Stimulated activated CD8-positive, alpha-beta memory T cell treated with anti-CD3 and anti-CD28 coated beads, Interleukin-2, amount 100 ng/mL, for 1 hour (primary cell): ENCODE measurements at places on chromosomes 11 and 22.

GRCh38 chr22:28759861-28760560, 12.5 kb upstream of the CCDC117 start:
- DNase-seq = no peak

- no peak for DNase-seq
Observed at GRCh38 chr11:79227308-79227707, 213.5 kb downstream of the TENM4 start.

DNA sequence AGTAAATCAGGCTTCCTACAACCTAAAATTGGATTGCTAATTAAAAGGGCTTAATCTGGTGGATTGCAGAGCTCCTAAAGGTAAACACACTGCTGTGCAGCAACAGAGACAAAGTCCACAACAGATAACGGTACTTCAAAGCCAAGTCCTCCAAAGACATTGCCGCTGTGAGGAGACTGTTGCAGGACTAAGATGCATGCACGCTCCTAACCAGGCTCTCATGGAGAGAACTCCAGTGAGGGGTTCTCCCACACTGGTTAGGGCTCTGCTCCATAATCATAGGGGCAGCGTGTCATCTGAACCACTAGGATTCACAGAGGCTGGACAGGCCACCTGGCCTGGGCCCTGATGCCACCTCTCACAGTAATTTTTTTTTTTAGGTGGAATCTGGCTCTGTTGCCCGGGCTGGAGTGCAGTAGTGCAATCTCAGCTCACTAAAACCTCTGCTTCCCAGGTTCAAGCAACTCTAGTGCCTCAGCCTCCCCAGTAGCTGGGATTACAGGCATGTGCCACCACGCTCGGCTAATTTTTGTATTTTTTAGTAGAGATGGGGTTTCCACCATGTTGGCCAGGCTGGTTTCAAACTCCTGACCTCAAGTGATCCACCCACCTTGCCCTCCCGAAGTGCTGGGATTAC, 56.9 kb upstream of the ARFGAP3 start:
- no peak for DNase-seq

GRCh38 chr22:27239520-27239919, 562.0 kb downstream of the MN1 start:
- DNase-seq = no peak

GRCh38 chr11:96647621-96648020, 257.8 kb downstream of the JRKL start:
- no peak for DNase-seq

DNA sequence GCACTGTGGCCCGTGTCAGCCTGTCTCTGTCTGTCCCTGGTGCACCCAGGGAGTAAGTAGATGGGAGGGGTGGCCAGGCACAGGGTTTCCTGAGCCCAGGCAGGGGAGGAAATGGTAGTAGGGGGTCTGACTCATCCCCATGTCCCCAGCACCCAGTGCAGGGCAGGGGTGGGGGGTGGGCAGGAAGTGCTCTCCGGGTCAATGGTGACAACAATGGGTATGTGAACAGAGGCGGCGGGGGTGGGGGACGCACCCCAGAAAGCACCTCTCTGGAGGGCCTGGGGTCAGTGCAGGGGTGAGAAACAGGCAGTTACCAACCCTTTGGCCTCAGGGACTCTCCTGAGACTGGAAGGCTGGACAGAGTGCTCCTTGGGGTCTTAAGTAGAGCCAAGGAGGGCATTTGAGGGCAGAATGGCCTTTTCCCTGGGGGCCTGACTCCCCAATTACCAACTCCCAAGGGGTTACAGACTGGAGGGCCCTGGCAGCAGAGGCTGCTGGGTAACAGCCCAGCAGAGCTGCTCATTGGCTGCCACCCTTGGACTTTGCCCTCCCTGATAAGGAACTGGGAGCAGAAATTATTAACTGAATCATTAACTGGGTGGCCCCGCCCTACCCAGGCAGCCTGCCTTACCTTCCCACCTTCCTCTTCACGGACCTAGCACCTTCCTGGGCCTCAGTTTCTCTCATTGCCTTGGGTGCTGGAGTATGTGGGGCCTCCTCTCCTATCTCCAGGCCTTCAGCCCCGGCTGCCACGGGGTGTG, 4.2 kb downstream of the MYRF start:
- DNase-seq = no peak

- no peak for DNase-seq
Observed at GRCh38 chr22:46320166-46320710, 15.3 kb upstream of the TRMU start.

DNA sequence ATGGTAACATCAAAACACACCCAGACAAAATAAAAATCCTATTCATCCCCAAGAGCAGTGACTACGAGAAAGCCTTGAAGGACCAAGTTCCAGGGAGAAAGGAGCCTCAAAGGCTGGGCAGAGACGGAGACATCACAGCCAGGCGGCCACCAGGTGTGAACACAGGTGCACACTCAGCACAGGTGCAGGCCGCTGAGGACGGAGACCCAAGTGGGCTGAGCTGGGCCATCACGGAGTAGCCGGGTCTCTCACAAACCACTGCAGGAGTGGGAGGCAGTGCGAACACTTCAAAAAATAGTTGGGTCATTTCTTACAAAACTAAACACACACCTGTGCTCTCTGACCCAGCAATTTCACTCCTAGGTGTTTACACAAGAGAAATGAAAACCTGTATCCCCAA, 72.6 kb downstream of the PHF21B start:
- DNase-seq = no peak

DNA sequence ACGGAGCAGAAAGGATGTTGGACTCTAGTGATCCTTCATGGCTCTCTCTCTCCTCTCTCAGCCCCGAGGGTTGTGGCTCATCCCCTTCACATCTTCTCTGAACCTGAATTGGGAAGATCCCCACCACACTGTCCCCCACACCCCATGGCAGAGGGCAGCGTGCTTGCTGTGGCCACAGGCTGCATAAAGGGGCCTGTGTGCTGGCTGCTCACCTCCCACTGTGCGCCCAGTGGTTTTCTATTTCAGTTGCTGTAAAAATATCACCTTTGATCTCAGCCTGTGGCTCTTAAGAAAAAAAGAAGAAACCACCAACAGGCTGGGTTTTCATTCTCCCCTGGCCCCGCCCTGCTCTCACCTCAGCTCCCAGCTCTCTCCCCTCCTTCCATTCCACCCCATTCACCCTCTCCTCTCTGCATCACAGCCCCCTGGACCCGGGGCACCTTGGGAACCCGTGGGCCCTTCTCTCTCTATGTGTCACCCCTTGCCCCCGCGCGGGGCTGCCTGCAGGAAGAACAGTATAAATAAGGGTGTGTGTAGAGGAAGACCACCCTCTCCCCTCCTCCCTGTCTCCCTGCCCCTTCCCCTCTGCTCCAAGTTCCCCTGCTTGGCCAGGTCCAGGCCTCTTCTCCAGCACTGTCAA, 25.8 kb upstream of the WNT11 start:
- no peak for DNase-seq

- no peak for DNase-seq
Observed at GRCh38 chr22:38327805-38328204, 10.6 kb upstream of the CSNK1E start.

GRCh38 chr11:119295178-119295577, 21.8 kb downstream of the MCAM start:
- no peak for DNase-seq

- no peak for DNase-seq
Observed at GRCh38 chr11:74506823-74507222, 13.3 kb upstream of the LIPT2 start.

DNA sequence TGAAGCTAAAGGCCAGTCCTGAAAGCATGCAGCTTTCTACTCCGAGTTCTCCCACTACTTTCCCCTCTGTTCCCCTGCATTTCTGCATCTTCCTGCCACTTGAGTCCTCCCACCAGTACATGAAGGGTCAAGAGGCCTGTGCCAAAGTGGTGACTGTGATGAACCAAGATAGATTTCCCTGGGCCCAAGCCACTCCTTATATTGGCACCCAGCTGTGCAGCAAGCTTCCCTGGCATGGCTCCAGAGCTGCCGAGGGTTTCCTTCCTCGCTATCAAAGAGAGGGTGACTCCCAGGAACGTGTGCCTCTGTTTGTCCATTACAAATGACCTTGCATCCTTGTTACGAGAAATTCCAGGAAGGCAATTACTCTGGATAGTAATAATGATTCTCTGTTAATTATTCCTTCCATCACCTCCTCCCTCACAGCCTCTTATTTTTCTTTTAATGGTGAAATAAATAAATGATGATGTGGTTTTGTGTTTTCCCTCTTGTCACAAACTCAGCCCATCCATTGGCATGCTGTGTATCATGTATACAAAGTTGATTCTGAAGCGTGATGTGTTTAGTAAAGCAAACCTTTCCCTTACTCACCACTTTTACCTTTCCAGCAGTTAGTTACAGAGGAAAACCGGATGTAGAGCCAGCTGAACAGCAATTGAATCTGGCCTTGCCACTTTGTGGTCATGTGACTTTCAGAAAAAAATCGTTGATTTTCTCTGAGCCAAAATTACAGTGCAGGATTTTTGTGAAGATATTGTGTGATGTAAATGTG, 8.3 kb downstream of the SRSF8 start:
- DNase-seq = no peak

GRCh38 chr11:62666259-62666926, 1.3 kb downstream of the CSKMT start:
- DNase-seq = no peak

- DNase-seq = no peak
Observed at GRCh38 chr11:57490456-57491248, 24.9 kb downstream of the SLC43A1 start.

- no peak for DNase-seq
Observed at GRCh38 chr11:103633068-103633788, 403.2 kb upstream of the DDI1 start.

DNA sequence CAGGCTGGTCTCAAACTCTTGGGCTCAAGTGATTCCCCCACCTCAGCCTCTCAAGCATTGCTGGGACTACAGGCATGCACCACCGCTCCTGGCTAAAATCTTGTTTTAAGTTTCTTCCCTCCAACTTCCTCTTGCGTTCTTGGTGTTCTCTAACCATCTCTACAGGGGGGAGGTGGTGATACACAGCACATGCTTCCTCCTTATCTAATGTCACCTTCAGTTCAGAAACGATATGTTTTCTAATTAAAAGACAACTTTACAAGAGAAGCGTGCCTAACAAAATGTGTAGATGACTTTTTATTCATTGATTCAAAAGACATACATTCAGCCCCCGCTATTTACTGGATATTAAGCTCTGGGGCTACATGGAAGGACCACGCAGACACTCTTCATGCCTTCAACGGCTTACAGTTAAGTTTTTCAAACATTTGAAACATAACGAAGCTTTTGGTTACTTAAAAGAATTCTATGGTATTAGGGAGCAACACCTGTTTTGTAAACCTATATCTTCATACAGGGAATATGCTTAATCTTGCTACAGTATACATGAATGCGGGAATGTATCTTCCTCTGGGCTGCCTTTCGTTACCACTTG, 933 bp upstream of the DLAT start:
- DNase-seq = no peak

- no peak for DNase-seq
Observed at GRCh38 chr11:68008381-68009337, 1.5 kb upstream of the ALDH3B1 start.
